Stimulated activated CD8-positive, alpha-beta memory T cell treated with anti-CD3 and anti-CD28 coated beads, Interleukin-7, amount 100 ng/mL, for 1 hour (primary cell): ENCODE measurements at places on chromosomes 1 and 21.

- DNase-seq = no peak
These were observed 17.4 kb upstream of the MYOG start for GRCh38 chr1:203103216-203103615.

GRCh38 chr1:18484721-18485120 lies 4.0 kb downstream of the KLHDC7A start:
- DNase-seq = no peak

- DNase-seq = no peak
These were observed 355.8 kb upstream of the NR5A2 start for GRCh38 chr1:199671684-199672083.

GRCh38 chr1:233665575-233666270 lies 51.8 kb downstream of the KCNK1 start:
- DNase-seq = no peak

- no peak for DNase-seq
These were observed 14.7 kb downstream of the RNF2 start for GRCh38 chr1:185059950-185060571.

- DNase-seq = no peak
These were observed 2.5 kb downstream of the NCAM2 start for GRCh38 chr21:21000591-21001175.

- DNase-seq = no peak
These were observed 9.2 kb upstream of the CTTNBP2NL start for GRCh38 chr1:112386731-112387346.

GRCh38 chr1:236765831-236766230 lies 29.3 kb upstream of the MTR start:
- no peak for DNase-seq

- no peak for DNase-seq
These were observed 3.1 kb upstream of the GJC2 start for GRCh38 chr1:228146417-228147150.

- DNase-seq = no peak
These were observed 7.8 kb downstream of the PIK3CD start for GRCh38 chr1:9659328-9659727.

- no peak for DNase-seq
These were observed 28.7 kb downstream of the DDX20 start for GRCh38 chr1:111784273-111784901.

- DNase-seq = no peak
These were observed 681 bp upstream of the GPR61 start for GRCh38 chr1:109538827-109539555.

DNA sequence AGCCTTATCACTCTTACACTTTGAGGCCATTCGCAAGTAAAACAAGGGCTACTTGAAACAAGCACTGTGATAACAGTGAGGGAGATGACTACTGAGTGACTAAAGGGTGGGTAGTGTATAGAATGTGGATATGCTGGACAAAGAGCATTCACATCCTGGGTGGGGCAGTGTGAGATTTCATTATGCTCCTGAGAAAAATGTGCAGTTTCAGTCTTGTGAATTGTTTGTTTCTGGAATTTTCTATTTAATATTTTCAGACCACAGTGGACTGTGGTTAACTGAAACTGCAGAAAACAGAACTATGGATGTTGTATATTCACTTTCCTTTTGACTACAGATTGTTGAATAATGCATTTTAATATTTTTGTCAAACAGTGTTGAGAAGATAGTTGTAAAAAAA lies 25.1 kb upstream of the B3GALT2 start:
- DNase-seq = no peak

- DNase-seq = no peak
These were observed 41.2 kb downstream of the TDRD5 start for GRCh38 chr1:179632868-179633267.

DNA sequence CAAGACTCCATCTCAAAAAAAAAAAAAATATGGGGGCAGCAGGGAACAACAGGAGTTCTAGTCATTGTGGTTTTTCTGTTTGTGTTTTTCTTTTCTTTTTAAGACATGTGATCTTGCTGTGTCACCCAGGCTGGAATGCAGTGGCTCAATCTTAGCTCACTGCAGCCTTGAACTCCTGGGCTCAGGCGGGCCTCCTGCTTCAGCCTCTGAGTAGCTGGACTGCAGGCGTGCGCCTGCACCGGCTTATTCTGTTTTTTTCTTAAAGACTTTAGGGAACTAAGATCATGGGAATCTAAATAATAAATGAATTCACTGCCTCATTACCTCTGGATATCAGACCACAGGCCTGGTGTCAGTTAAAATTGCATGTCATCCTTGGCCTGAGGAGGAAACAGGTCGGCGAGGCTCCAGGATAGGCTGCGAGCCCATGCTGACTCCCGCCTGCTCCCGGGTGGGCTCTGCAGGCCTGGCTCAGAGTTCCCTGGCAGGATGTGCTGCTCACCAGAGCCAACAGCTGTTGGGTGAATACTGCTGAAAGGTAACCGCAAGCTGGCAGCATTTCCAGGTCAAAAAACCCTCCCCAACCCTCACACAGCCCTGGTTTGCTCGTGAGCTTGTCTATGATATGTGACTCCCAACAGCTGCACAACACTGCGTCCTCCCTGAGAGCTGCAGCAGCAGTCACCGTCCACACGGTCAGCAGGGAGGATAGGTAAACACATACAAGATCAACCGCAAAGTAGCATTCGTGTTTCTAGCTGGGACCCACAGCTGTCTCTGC lies 58.1 kb downstream of the SCCPDH start:
- no peak for DNase-seq

GRCh38 chr1:42841010-42841409 lies 5.4 kb upstream of the ZNF691 start:
- no peak for DNase-seq

- DNase-seq = no peak
These were observed 19.7 kb downstream of the CYP4B1 start for GRCh38 chr1:46818591-46818990.

- no peak for DNase-seq
These were observed 123.9 kb upstream of the DPYD start for GRCh38 chr1:98044766-98045165.

- no peak for DNase-seq
These were observed 111.4 kb downstream of the CACHD1 start for GRCh38 chr1:64581135-64581842.

DNA sequence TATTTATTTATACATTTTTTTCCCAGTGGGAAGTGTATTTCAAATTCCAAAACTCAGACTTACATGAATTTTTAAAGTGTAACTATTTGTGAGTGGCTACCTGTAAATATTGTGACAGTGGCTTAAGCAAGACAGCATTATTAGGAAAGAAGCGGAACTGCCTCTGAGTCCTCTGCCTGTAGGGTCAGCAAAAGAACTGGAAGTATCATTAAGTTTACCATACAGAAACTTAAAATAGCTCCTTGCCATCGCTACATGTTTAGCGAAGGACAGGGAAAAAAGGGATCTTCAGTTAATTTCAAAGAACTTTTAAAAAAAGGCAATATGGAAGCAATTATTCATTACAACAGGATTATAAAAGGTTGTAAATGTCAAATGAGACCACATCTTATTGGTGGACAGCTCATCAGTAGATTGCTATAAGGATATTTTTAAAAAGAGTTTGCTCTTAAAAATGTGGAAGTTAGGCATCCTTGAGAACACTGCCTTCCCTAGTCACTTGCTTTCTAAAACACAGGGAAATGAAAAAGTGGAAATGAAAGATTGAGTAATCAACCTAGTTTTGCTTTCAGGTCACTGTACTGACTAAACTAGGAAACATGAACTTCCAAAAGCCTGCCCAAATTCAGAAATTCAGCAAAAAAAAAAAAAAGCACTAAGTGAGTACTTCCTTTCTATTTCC lies 39.2 kb downstream of the NSL1 start:
- no peak for DNase-seq

DNA sequence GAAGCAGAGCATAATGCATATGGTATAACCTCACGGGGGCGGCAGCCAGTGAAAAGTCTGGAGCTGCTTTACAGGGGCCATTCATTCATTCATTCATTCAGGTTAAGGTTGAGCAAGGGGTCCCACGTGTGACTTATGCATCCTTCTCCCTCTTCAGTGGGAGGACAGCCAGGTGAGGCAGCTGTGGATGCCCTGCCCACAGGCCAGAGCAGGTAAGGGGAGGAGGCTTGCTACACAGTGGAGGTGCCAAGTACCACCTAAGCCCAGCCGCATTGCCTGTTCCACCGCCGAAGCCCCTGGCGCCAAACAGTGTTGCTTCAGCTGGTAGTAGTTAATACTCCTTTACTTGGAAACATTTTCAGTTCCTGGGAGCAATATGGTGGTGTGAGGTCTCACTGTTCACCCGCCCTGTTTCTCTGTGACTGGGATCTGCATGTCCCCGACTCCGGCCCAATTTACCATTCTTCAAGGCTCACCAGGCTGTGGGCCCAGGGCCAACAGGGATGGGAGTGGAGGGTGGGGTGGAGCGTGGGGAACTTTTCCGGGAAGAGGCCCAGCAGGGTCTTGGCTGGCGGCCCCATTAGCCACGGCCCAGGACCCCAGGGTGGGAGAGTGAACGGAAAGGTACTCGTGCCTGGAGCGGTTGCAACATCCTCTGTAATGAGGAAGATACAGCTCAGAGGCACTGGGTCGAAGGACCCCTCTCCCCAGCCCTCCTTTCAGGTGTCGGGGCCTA lies 722 bp upstream of the PODN start:
- no peak for DNase-seq

GRCh38 chr1:10295481-10296085 lies 85.2 kb downstream of the KIF1B start:
- DNase-seq = no peak
